ENCODE measurements at places on chromosomes 3 and 15.
A peak's percentile ranks its signal among the peaks of the same experiment; 100 is the strongest.

- DNase-seq, result peak; percentile 84
Observed at GRCh38 chr3:99753268-99753975, 64.2 kb upstream of the CMSS1 start.

- no peak for DNase-seq
Observed at GRCh38 chr3:171333784-171334464, 126.3 kb downstream of the TNIK start.

GRCh38 chr15:67824197-67824968, 926 bp upstream of the SKOR1 start:
- DNase-seq, result no peak

DNA sequence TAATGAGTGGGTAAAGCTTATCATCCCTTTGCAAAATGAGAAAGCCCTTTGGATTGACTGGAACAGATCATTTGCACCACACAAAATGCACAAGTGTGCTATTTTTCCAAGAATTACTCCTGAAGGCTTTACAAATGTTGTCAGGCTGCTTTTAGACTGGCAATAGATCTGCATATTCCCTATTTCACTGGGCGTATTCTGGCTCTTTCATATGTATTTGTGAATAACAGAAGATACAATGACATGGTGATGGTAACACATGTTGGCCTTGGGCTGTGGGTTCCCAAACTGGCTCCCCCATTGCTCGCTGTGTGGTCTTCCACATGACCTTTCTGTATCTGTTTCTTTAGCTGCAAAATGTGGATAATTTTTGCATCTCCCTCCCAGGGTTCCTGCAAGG, 303.4 kb upstream of the CHRM5 start:
- DNase-seq, result no peak

- peak; percentile 58 for DNase-seq
Observed at GRCh38 chr15:100873029-100873677, 6.5 kb upstream of the ALDH1A3 start.

- DNase-seq, result no peak
Observed at GRCh38 chr15:93165734-93166470, 76.9 kb upstream of the RGMA start.

DNA sequence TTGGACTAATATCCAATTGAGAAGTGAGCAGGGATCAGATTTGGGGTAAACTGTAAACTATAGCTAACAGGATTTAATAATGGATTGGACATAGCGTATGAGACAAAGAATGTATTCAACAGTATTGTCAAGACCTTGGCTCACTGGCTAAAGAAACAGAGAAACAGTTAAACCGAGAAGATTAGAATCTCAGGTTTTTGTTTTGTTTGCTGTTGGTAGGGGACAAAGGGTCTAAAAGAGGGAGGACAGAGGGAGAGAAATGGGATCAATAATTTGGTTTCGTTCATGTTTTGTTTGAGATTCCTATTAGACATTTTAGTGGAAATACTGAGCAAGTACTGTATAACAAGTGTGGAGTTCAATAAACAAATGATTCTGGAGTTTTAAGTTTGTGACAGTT, 28.6 kb downstream of the CLDN1 start:
- DNase-seq, result no peak

DNA sequence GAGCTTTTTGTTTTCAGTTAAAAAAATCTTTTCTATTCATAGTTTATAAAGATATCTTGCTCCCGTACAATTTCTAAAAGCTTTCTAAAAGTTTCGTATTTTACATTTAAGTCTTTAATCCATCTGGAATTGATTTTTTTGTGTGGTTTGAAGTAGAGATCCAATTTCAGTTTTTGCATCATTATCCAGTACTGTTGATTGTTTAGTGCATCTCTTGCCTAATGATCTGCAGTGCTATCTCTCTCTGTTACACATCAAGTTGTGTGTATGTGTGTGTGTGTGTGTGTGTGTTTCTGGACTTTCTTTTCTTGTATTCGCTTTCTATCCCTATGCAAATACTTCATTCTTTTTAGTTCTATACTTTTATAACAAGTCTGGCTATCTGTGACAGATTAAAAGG, 605.8 kb upstream of the DPPA4 start:
- DNase-seq, result no peak

- no peak for DNase-seq
Observed at GRCh38 chr3:134827213-134827612, 32.2 kb downstream of the EPHB1 start.

GRCh38 chr15:80087104-80087503, 27.6 kb downstream of the ZFAND6 start:
- DNase-seq, result no peak

DNA sequence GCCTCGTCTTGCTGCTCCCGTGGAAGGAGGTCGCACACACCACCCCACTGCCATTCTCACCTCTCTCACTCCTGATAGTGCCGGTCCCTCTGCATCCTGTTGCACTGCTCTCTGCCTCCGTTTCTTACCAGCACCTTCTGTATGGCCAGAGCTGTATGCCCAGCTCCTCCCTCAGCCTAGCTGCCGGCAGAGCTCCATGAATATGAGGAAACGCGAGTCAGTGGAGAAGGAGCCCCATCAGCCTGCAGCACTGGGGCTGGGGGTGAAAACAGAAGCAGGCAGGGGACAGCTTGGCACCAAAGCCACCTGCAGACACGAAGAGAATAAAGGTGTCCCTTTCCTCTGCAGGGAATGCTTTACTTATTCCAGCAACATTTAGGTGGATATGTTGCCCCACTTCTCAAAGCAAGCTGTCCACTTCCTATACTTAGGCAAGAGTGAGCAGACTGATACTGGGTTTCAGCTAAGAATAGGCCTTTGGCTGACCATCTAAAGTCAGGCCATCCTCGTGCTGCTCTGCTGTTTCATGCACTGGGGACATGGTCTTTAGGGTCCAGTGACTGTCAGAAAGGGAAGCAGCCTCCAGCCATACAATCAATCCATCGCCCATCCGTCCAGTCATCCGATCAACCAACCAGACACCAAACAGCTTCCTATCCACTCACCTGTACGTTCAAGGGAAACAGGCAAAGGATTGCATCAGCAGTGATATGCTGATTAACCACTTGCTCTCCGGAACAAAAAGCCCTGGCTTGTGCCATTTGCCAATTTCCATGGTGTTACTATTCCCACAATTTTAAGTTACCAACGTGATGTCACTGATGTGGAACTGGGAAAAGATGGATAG, 222.7 kb downstream of the XXYLT1 start:
- no peak for DNase-seq

- no peak for DNase-seq
Observed at GRCh38 chr15:74180881-74181602, 7.5 kb downstream of the ISLR start.

DNA sequence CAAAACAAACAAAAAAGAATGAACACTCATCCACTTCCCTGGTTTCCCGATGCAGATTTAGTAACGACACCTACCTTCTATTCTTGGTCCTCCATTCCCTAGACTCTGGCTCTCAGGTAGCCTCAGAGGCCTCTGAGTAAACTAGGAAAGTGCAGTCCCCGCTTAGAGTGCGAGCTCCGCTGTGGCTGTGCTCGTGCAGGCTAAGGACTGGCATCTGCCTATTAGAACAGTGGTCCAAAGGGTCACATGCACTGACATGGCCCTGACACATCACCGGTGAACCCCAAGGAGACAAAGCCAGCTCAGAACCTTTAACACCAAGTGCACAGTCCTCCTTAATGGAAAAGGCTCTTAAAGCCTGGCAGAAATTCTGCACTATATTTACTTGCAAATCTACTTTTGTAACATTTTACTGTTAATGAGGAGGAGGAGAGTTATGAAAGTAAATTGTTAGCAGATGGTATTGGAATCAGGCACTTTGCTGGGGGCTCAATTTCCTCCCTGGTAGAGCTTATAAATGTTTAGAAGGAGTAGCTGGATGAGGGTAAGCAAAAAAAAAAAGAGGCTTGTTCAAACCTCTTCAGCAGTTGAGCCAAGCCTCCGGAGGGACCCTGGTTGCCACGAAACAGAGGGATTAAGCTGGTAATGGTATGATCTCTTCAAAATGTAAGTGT, 31.1 kb downstream of the VGLL4 start:
- DNase-seq, result no peak

DNA sequence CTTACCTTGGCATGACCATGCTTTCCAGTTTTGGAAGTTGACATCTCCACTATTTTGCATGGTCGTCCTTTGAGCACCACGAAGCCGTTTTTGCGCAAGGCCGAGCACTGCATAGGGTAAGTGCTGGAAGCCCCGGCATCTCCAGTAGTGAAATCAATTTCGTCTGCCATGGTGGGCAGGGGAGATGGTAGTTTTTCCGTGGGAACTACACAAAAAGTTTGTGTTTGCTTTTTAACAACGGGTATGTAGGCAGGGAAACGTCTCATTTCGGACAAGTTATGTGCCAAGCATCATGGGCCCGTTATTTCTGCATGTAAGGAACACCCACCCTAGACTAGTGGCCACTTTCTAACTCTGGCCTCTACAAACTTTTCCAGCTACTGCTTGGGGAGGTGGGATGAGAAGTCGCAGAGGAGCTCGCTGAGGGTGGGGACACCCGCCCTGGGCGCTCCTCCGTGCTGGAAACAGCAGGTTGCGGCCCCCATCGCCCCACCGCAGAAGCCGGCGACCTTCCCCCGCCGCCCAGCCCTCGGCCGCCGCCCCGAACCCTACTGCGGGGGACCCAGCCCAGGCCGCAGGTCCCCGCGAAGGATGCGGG, 701 bp downstream of the EIF5A2 start:
- no peak for DNase-seq

DNA sequence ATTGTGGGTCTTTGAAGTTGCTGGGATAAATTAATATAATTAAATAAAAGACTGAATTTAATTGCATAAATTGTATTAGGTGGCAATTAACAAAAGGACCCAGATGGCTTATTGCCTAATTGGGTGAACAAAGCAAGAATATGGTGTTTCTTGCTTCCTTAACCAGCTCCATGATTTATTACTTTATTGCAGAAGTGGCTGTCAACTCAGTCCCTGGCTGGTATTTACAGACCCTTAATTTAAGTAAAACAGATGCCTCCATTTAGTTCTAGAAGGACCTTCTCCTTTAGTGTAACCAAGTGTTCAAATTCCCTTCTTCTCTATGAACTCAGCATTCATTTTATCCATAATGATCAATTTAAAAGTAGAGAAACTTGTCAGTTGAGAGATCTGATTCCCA, 35.1 kb downstream of the DPH3 start:
- DNase-seq, result no peak

DNA sequence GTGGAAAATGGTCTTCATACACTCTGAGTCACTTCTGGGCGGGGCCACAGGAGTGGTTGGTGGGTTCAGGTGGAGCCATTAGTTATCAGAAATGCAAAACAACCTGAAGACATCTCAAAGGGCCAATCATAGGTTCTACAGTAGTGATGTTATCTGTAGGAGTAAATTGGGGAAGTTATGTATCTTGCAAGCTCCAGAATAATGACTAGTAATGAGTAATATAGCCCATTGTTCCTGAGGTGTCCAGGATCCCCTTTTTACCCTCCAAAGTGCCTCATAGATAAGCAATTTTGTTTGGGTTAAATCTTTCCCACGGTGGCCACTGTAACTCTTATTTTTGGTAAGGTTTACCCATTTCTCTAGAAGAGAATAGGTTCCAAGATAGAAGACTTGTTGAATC, 91.7 kb downstream of the PIK3R4 start:
- no peak for DNase-seq

DNA sequence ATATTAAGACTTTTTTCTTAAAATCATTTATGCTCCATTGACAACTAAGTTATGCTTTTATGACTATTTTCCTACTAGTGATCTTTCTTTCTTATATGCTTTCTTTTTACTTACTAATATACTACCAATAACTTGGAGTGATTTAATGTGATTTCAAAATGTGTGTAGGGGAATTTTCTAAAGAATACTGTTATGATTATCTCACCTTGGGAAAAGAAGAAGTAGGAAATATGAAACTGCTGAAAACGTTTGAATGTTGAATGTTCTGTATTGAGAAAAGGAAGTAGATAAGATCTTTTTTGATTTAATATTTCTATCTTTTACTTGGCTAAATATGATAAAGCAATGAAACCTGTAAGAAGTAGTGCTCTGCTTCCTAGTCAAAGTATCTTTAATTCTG, 7.8 kb upstream of the CD200R1 start:
- DNase-seq, result no peak

DNA sequence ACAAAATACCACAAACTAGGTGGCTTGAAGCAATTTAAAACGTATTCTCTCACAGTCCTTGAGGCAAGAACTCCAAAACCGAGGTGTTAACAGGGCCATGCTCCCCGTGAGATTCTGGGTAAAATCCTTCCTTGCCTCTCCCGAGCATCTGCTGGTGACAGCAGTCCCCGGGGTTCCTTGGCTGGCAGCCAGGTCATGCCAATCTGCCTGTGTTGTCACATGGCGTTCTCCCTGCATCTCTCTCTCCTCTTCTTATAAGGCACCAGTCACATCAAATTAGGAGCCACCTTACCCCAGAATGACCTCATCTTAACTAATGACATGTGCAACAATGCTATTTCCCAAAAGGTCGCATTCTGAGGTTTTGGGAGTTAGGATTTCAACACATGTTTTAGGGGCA, 26.3 kb upstream of the LRRN1 start:
- DNase-seq, result no peak

DNA sequence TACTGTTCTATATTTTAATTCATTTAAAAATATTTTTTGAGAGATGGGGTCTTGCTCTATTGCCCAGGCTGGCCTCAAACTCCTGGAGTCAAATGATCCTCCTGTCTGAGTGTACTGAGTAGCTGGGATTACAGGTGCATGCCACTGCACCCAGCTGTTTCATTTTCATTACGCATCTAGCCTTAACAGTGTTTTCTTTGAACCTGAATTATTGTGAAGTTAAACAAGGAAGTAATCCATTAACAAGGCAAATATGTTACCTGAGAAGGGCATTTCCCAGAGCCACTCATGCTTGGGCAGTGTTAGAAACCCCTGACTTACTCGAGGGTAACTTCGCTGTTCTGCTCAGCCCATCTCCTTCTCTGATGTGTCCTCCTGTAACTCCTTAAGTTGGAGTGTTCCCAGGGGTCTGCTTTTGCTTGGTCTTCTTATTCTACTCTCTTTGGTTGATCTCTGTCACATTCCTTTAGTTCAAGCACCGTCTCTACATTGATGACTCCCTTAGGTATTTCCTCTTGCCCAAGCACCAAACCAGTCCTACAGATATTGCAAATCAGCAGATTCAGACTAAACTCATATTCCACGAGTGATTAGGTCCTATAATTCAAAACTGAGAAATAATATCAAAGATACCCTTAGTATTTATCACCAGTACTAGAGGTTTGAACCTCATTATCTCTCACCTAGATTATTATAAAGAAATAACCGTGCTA, 107.9 kb downstream of the STAC start:
- no peak for DNase-seq

- DNase-seq, result no peak
Observed at GRCh38 chr3:30256474-30256873, 349.9 kb upstream of the TGFBR2 start.

DNA sequence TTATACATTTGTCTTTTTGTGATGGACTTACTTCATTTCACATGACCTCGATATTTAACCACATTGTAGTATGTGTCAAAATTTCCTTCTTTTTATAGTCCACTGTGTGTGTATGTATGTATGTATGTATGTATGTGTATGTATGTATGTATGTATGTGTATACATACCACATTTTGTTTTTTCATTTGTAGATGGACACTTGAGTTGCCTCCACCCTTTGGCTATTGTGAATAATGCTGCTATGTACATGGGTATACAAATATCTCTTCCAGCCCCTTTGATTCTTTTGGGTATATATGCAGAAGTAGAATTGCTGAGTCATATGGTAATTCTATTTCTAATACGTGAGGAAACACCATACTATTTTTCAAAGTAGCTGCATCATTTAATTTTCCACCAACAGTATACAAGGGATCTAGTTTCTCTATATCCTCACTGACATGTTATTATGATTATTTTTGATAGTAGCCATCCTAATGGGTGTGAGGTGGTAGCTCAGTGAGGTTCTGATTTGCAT, 228.2 kb downstream of the OPA1 start:
- DNase-seq, result no peak

- peak; percentile 87 for DNase-seq
Observed at GRCh38 chr15:35696767-35697231, 150.8 kb upstream of the DPH6 start.
